ENCODE measurements at places on chromosomes 7 and 10.

- DNase-seq, result no peak
These were observed 54.1 kb downstream of the ABLIM1 start for GRCh38 chr10:114603948-114604347.

DNA sequence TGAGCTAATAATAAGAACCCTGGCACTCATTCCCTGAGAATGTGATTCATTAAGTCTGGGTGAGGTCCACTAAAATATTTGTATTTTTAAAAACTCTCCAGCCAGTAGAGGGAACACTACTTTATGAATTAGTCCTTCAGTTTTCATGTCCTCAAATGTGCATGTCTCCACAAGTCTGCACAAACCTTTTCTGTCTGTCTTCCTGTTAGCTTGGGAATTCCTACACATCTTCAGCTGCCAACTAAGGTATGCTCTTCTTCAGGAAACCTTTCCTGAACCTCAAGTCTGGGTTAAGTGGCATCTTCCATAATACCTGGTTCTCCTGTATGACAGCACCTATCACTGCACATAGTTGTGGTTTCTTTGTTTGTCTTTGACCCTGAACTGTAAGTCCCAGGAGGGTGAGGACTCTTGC, 119.6 kb upstream of the MKX start:
- DNase-seq, result no peak

GRCh38 chr7:154255324-154255723, 203.1 kb downstream of the DPP6 start:
- no peak for DNase-seq

GRCh38 chr10:31693491-31693890, 235.1 kb downstream of the ARHGAP12 start:
- no peak for DNase-seq

DNA sequence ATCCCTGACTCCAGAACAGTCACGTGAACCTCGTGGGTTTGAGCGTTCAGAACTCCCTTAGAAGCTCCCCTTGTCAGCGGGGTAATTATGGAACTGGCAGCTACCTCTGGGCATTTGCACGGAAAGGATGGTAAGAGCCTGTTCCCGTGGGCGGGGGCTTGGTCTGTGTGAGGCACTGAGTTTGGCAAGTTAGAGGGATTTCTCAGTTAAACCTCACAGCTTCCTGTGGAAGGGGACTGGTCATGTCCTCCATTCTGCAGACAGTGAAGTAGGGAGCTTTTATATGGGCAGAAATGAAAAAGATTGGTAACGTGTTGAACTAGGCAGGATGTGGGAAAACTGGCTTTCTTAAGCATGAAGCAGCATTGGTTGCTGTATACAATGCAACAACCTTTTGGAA, 16.0 kb downstream of the PALD1 start:
- no peak for DNase-seq

- no peak for DNase-seq
These were observed 82.2 kb downstream of the PARD3 start for GRCh38 chr10:34732926-34733325.

DNA sequence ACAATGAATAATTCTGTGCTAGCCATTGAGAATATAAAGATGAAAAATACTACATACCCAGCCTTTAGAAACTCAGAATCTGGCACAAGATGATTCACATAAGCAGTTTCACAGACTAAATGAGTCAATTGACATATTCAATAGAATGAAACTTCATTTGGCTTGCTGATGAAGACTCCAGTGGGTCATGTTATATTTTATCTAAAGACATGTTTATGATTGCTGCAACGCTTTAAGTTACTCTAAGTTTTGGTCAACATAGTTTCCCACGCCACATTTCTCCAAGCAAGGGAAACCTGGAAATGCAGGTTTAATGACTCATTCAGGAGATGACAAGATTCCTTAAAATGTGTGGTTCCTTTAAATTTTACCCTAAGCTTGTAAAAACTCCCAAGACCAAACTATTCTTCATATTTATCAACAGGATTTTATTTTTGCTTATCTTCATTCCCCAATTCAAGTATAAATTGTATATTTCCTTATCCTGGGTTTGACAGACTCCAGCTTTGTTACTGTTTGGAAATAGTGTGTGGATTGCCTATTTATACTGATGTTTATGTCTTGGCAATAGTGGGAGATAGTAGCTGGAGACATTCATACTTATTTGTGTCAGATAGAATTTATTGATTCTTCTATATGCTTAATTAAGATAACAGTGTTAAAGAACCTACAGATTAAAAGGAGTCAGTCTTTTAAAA, 6.6 kb downstream of the SEMA3A start:
- DNase-seq, result no peak

DNA sequence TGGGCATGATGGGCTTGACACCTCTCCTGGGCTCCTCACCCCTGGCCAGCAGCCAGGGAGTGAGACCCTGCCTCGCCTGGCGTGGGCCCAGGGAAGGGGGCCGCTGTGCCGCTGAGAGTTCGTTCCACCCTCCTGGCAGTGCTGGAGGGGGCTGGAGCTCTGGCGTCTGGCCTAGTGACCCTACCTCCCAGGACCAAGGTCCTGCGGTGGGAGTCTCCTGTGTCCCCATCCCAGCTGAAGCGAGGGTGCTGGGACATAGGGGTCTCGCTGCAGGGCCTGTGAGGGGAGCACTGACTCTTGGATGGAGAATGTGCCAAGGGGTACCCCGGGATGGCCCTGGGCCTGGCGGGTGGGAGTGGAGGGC, 1.2 kb downstream of the GTF2IRD1 start:
- DNase-seq, result no peak

- DNase-seq, result no peak
These were observed 177.2 kb downstream of the BUB3 start for GRCh38 chr10:123331438-123331837.

- DNase-seq, result no peak
These were observed 50.7 kb upstream of the PRKG1 start for GRCh38 chr10:51023636-51024035.

DNA sequence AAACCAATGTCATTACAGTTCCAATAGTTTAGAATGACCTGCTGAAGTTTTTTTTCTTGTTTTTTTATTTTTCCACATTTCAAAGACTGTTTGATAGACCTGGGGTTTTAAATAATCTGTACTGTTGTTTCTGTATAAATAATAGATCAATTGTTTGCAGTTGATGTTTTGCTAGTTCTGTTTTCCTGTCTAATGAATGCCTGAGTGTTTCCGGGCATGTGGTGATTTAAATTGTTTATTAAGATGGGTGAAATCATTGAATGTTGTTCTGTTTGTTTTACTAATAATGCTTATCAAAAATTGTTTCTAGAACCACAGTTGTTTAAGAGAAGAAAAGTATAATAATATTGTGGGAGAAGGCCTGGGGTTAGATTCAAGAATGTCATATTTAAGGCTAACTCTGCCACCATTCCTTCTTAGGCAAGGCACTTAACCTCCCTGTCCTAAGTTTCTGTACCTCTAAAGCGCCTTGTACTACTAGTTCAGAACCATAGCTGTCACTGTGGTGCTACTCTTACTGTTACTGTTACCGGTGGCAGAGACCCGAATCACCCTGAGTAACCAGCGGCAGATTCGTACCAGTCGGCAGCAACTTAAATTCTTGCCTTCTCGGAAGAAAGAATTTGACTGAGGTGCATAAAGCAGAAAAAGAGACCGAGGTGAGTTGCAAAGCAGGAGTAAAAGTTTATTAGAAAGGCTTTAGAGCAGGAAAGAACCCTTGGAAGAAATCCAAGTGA, 1014.1 kb downstream of the REEP3 start:
- no peak for DNase-seq

GRCh38 chr7:32250471-32251260, 180.5 kb upstream of the PDE1C start:
- no peak for DNase-seq

DNA sequence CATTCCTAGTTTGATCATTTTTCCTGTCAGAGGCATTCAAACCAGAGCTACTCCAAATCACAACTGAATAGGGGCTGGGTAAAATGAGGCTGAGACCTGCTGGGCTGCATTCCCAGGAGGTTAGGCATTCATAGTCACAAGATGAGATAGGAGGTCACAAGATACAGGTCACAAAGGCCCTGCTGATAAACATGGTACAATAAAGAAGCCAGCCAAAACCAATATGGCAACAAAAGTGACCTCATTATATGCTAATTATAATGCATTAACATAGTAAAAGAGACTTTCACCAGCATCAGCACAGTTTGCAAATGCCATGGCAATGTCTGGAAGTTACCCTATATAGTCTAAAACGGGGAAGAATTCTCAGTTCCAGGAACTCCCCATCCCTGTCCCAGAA, 37.3 kb downstream of the TWIST1 start:
- DNase-seq, result no peak

- DNase-seq, result no peak
These were observed 28.6 kb upstream of the LANCL2 start for GRCh38 chr7:55336540-55336939.

- DNase-seq, result no peak
These were observed 254.1 kb downstream of the KIAA1217 start for GRCh38 chr10:24462889-24463552.

DNA sequence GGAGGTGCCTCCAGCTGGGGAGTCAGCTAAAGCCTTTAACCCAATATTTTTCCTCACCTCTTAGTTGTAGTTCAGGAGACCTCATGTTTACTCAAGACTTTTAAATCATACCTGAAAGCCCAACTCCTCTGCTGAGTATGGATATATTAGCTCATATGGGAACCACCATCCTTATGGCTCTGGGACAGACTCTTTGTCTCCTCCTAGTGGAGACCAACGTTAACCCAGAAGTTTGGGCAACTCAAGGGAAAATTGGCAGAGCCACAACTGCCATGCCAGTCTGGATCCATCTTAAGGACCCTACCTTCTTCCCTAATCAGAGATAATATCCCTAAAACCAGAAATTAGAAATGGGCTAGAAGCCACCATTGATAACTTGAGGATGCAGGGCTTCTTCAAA, 80.8 kb downstream of the TMEM106B start:
- no peak for DNase-seq

GRCh38 chr7:1646957-1647891, 22.9 kb upstream of the ELFN1 start:
- DNase-seq, result no peak

GRCh38 chr10:78868861-78869260, 199.9 kb upstream of the ZMIZ1 start:
- DNase-seq, result no peak

DNA sequence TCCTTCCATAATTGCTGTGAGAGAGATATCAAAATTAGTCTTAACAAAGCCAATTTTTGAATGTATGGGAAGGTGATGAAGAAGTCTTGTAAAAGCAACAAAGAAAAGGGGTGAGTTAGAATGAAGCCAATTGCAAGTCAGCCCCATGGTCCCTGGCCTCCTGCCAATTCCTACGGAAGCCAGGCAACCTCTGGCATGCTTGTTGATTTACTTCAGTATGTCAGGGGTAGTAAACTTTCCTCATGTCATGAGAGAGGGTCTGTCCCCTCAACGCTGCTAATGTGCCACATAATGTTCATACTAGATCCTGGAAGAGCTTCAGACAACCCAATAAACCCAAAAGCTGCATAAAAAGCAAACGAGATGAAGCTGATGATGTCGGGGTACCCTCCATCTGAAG, 159.1 kb upstream of the YAE1 start:
- no peak for DNase-seq

DNA sequence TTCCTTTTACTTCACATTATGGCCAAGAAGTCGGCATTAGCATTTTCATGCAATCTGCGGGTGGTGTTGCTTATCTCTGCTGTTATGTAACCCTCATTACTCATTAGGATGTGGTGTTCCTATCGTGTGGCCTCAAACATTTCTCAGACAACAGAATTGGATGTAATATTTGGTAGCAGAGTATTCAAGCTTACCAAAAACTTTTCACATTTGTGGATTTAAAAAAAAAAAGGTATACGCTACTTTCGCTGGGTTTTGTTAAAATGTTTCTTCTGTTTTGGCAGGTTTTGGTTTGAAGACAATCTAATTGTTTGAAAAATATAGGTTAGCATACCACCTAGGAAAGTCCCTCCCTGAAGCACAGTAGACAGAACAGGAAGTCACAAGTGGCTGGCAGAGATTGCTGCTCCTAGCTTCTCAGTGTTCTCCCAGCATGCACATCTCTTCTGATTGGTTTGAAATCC, 128.8 kb downstream of the GATA3 start:
- peak; percentile 72 for DNase-seq

GRCh38 chr10:86345296-86345858, 21.2 kb downstream of the GRID1 start:
- no peak for DNase-seq

DNA sequence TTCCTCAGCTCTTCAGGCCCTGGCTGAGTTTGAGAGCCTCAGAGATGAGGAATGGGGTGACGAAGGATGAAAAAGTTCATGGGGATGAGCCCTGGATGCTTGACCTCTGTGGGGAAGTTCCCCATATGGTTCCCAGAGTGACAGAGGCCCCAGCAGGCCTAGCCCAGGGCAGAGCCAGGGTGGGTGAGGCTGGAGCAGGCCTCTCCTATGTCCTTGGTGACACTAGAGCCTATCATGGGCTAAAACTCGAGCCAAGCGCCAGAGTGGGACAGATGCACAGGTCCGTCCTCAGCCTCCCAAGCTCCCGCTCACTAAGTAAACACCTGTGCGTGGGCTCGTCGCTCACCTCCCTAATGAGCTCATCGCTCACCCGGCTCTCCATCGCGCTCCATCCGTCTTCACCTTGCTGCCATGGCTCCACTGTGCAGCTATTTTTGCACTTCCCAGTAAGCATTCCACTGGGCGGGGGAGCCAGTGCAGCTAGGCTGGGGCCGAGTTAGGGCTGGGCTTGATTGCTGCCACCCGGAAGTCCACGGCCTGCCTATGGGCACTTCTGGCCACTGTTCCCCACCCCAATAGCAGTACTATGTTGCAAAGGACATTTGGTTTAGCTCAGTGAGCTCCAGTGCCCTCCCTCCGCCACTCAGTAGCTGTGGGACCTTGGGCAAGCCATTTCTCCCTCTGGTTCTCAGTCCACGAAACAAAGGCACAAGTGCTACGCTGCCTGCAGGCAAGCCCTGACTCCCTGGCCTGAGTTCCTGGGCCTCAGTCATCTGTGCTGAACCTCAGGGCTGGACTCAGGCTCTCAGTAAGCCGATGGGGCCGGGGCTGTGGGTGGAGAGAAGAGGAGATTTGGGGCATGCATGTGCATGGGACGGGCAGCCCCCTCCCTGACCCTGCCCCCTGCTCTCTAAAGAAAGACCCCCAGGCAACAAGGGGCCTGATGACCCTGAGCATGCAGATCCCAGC, 117.3 kb upstream of the PCBD1 start:
- no peak for DNase-seq

GRCh38 chr7:141649137-141649864, 52.7 kb downstream of the DENND11 start:
- DNase-seq, result no peak

DNA sequence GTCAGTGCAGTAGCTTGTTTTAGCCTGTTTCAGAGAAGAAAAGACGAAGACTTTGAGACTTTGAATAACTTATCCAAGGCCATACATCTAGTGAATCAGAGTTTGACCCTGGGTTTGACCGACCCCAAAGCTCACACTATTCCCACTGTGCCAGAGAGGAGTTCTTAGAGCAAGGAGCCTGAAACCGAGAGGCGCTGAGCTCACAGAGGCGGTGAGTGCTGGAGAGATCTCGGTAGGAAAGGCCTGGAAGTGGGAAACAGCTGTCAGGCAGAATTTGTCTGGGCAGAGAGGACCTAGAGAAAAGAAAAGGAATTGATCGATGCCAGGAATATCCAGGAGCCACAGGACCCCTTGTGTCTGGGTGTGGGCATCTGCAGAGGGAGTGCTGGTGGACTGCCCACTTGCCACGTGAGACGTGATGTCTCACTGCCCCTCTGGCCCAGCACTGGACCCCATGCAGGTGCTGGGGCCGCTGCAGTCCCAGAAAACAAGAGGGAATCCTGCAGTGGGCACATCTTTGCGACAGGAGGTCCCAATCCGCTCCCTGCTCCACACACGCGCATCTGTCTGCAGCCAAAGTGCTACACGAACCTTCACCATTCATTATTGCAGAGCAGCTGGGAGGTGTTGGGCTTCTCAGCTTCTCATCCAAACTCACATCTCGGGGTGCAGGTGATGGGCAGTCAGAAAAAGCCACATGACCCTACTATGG, 6.2 kb downstream of the CALML3 start:
- no peak for DNase-seq

All from CD4-positive, alpha-beta T cell treated with Interleukin-1 beta for 1 hour (primary cell).